ENCODE measurements at places on chromosomes 13 and 19.

DNA sequence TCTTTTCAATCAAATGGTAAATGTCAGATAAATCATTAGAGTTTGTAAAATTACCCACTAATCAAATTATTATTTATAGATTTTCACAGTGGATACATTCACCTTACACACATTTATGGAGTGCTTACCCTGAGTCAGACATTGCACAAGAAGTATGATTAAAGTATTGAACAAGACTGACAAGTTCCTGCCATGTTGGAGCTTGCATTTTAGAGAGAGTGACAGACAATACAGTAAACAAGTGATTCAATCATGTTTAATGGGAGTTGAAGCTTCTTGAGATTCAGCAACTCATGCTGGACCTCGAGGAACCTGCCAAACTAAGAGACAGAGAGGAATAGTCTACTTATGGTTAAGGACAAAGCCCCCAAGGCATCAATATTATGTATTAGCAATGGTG lies 487.8 kb downstream of the PCDH17 start:
- DNase-seq, result no peak

GRCh38 chr13:50284540-50284939 lies 269.3 kb downstream of the KCNRG start:
- no peak for DNase-seq

DNA sequence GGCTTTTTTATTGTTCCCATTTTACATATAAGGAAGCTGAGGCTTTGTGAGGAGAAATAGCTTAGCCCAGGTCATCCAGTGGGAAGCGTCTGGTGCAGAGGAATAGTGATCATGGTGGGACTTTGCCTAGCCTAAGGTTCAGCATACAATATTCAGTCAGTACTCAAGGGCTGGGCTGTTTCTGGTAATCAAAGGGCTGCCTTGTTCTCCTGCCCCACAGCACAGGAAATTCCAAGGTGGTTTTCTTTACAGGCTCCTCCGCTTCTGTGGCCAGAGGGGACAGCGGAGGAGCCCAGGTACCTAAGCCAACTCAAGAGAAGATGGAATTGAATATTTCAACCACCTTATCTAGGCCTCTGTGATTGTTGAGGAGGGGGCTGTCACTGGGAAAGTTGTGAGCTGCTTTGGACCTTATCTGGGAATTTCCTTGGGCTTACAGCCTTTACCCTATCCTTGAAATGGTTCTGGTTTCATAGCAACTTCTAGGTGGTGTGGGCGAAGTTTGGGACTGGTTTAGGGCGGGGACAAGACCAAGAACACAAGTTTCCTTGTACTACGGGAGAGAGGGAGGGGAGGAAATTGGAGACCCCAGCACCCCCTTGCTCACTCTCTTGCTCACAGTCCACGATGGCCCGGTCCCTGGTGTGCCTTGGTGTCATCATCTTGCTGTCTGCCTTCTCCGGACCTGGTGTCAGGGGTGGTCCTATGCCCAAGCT lies at the start of gene MIA:
Gene MIA, plus strand, starts transcription at position 606 of the 716 bp plus-strand sequence. Its CDS starts 22 bp downstream, at position 628.
- DNase-seq, result no peak

GRCh38 chr19:57512845-57513244 lies 13.1 kb downstream of the ZNF773 start:
- peak; percentile 26 for DNase-seq

DNA sequence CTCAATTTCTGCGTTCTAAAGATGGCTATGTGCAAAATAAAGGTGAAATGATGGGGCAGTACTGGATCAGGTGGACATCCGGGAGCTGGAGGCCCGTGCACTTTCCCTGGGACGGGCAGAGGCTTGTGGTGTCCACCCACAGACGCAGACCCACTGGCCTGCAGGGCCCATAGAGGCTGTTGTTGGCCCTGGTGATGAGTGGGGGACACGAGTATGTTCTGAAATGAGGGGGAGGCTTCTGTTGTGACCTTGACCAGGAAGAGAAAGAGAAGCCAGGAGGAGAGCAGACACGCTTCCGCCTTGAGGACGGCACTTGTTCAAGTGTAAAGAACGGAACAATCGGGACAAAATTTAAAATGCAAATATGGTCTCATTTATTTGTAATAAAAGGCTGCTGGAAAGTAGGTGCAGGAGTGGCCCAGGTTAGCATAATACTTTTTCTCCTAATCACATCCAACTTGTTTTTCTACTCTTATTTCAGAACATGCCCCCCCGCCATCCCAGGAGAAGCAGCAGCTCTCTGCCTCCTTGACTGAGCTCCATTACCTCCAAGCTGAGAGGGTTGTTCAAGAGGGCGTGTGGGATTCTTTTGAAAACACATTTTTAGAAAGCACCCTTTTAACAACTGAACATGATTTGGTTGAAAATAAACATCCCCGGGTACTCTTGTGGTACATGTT lies 27.1 kb downstream of the ATP11A start:
- DNase-seq, result no peak

GRCh38 chr19:10226376-10227025 lies 4.6 kb downstream of the S1PR2 start:
- DNase-seq, result peak; percentile 93

DNA sequence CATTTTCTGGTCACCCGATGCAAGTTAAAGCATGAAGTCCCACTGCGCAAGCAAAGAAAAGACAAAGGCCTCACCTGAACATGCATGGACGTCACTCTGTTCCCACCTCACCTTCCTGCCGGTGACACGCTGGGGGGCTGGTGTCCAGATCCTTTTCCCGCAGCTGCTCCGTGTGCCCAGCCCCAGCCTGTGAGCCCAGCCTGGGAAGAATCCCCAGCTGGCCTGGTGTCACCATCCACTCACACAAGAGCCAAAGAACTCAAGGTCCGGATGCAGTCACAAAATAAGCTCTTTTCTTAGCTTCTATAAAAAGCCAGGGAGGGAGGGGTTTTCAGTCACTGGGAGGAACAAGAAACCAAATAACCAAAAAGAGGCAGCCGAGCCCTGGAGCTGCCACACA lies 249.9 kb downstream of the COL4A1 start:
- no peak for DNase-seq
